ENCODE measurements at places on chromosomes 2 and 18.

DNA sequence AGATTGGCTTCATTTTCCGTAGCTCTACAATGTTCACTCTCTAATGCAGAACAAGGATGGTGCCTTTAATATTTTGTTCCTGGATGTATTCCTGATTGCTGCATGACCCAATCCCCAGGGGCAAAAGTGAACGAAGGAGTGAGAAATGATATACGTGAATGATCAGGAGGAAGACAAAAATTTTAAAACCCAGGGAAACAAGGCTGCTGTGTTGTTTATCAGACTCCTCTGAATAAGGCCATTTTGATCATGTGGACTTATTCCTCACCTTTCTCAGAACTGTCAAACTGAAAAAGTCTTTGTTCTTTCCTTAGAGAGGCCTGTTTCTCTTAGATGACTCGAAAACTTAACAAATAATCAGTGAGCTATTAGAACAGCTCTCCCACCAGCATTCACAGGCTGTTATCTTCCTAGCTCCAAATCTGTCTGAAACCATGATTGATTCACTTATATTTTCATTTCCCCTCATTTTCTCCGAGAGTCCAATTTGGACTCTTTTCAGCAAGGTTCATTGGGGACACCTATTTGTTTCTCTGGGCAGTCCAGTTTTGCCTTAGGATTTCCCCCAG is 29.5 kb upstream of the COX7A2L start:
- no peak for DNase-seq

- peak; percentile 32 for DNase-seq
Measured at GRCh38 chr2:166090346-166090745, 37.5 kb downstream of the SCN1A start.

GRCh38 chr2:115976916-115977315 is 1534.5 kb downstream of the DPP10 start:
- no peak for DNase-seq

GRCh38 chr2:27408601-27409320 is 630 bp downstream of the PPM1G start:
- no peak for DNase-seq

DNA sequence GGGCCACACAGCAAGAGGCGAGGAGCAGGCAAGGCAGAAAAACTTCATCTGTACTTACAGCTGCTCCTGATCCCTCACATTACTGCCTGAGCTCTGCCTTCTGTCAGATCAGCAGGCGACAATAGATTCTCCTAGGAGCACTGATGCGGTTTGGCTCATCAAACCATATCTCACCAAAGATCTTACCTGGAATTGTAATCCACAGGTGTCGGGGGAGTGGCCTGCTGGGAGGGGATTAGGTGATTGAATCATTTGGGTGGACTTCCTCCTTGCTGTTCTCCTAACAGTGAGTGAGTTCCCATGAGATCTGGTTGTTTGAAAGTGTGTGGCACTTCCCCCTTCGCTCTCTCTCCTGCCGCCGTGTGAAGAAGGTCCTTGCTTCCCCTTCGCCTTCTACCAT is 647.3 kb downstream of the SOCS6 start:
- no peak for DNase-seq

- DNase-seq: no peak
Measured at GRCh38 chr18:2787225-2787624, 59.6 kb upstream of the EMILIN2 start.

DNA sequence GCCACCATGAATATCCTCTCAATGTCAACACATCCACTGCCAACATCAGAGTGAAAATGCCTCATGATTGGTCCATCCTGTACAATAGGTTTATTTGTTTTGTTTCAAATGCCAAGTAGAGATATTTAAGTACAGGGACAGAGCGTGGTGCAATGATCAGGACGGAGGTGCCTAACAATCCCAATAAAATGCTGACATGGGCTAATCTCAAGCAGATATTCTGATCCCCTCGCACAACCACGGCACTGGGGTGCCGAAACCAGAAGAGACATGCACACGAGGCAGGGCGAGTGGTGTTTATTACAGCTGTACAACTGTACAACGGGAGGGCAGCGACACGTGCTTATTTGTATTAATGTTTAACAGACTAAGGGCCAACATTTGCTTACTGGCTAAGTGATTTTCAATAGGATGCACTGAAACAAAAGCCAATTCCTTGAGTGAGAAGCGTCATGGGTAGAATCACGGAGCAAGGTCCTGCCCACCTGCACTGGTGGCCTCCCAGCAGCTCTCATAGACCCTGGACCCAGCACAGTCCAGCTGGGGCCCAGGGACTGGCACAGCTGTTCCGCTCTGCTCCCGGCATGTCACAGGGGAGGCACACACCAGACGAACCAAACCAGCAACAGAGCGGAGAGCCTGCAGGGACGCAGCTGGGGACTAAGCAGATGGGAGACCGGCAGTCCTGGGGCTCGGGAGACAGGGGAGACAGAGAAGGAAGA is 101.4 kb downstream of the HDAC4 start:
- DNase-seq: no peak

- DNase-seq: no peak
Measured at GRCh38 chr18:49321797-49322461, 138.5 kb downstream of the DYM start.

GRCh38 chr2:239777219-239777618 is 247.9 kb downstream of the NDUFA10 start:
- no peak for DNase-seq

- DNase-seq: no peak
Measured at GRCh38 chr2:168096158-168096557, 151.2 kb downstream of the STK39 start.

GRCh38 chr2:78718024-78718423 is 307.5 kb upstream of the REG3G start:
- no peak for DNase-seq

- DNase-seq: no peak
Measured at GRCh38 chr2:124834331-124834730, 809.2 kb downstream of the CNTNAP5 start.

GRCh38 chr2:19933351-19933981 is 31.7 kb upstream of the TTC32 start:
- DNase-seq: peak; percentile 66

GRCh38 chr18:32321826-32322225 is 132.0 kb downstream of the MEP1B start:
- DNase-seq: no peak

DNA sequence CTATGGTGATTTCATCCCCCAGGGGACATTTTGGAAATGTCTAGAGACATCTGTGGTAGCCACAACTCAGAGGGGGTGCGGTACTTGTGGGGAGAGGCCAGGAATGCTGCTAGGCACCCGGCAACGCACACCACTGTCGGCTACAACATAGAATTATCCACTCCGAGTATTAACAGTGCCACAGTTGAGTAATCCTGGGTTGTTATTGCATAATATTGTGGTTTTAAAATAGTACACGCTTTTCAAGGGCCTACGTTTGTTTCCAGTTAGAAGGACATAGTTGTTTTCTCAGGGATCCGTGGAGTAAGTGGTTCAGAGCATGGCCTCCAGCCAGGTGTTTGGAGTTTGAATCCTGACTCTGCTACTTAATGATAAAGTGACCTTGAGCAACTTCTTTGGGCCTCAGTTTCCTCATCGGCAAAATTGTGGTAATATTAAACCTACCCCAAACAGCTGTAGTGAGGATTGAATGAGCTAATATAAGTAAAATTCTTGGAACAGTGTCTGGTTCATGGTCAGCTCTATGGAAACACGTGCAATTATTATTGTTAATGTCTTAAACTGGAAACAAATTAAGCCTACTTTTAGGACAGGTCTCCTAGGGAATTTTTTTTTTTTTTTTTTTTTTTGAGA is 24.5 kb downstream of the CYP27A1 start:
- DNase-seq: peak; percentile 99

DNA sequence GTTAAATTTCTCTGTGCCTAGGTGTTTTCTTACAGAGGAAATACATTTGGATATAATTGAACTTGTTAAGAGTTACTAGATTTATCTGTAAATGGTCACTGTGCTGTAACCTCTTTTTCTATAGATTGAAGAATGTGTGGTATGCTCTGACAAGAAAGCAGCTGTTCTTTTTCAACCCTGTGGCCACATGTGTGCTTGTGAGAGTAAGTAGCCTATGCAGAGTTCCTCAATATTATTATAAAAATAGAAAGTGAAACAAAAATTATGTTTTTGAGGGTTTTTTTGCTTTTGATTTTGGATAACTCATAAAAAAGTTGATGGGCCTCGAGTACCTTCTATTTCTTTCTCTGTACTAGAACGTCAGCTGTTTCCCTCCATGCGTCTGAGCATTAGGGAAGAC is 112.4 kb downstream of the MIB1 start:
- peak; percentile 23 for DNase-seq

DNA sequence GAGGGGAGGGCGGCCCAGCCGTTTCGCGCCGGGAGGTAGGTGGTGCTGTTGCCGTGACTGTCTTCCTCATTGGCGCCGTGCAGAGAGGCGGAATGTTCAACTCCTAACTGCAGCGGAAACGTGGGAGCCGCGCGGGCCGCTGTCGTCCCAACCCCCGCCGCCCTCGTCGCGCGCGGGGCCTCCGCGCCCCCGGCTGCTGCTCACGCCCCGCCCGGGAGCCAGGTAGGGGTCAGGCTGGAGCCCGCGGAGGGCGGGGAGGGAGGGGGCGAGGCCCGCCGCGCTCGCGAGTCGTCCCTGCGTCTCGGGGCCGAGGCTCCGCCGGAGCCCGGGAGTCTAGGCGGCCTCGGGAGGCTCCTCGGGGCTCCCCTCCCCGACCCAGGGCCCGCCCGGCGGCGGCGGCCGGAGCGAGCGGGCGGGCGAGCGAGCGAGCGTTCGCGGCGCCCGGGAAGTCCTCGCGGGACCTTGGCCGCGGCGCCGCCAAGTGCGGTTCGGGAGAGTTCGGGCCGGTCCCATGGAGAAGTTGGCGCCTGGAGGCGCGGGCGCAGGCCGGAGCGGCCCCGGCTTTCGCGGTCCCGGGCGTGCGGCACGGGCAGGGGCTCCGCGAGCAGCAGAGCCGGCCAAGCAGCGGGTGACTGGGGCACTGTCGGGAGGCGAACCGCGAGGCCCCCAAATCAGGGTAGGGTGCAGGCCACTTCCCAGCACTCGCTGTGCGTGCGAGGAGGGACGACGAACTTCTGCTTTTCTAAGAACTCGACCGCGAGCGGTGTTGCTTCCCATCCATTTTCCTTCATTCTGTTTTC is at the start of gene MAP3K20:
Gene MAP3K20, plus strand, starts transcription at position 66 of the 800 bp plus-strand sequence. CDS start 15,186 bp downstream, outside the sequence.
- no peak for DNase-seq

- DNase-seq: peak; percentile 34
Measured at GRCh38 chr2:68193144-68193543, 35.5 kb downstream of the PNO1 start.

- no peak for DNase-seq
Measured at GRCh38 chr18:71045331-71046065, 756.7 kb downstream of the SOCS6 start.

- DNase-seq: peak; percentile 59
Measured at GRCh38 chr2:190110131-190110530, 47.6 kb upstream of the MSTN start.

- DNase-seq: no peak
Measured at GRCh38 chr2:160105366-160105765, 43.0 kb upstream of the PLA2R1 start.

GRCh38 chr2:196954001-196954400 is 27.5 kb upstream of the PGAP1 start:
- no peak for DNase-seq

GRCh38 chr2:88100489-88100858 is 27.4 kb downstream of the FABP1 start:
- DNase-seq: no peak

DNA sequence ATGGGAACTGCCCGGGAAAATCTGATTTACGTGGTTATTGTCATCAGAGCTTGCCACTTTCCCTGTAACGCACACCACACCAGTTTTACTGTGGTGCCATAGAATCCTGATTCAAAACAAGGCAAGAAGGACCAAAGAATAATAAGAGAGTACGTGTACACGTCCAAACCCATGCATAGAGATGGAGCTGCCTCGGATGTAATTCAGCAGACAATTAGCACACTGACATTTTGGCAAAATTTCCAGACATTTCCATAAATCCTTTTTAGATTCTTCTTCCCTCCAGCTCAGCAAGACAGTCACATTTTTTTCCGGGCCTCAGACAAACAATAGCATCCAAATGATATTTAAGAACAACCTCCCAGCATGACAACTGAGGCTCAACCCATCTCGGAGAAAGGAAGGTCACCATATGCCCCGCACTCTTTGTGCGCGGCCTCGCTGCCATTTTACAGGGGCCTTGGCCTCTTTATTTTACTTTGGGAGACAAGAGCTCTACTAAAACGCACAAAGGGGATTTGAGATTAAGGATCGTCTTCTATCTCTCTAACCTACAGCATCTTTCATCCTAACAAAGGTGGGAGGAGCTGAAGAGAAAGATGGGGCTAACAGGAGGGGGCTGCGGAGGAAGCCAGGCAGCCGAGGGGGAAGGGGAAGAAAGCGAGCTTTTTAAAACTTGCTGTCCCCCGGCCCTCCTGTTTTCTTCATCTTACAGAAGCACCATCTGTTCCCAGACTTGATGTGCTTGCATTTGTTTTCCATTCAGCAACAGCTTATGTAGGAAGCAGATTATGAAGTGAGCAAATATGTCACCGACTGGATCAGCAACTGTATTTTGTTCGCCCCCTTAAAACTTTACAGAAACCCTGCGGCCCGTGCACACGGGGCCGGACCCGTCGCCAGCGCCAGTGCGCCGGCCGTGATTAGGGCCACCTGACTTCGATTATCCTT is 61.0 kb downstream of the CDCA7 start:
- DNase-seq: no peak

DNA sequence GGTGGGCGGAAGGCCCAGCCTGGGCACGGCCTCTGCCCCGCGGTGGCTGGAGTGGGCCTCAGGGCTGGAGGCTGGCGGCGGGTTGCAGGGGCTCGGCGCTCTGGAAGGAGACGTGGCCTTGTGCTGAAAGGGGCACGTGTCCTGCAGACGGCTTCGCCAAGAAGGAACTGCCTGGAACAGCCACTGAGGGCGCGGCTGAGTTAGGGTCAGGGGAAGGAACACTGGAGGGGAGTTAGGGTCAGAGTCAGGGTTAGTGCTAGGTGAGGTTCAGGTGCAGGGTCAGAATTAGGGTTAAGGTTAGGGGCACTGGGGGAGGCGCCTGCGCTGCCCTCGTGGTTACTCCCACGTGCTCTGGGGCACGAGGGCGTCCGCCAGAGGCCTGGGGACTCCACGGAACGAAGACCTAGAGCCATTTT is 933 bp upstream of the ADNP2 start:
- no peak for DNase-seq

GRCh38 chr2:9140645-9141044 is 66.0 kb upstream of the ASAP2 start:
- DNase-seq: no peak

- no peak for DNase-seq
Measured at GRCh38 chr2:171124541-171124940, 36.2 kb downstream of the TLK1 start.

GRCh38 chr2:180161415-180161814 is 154.3 kb upstream of the CWC22 start:
- no peak for DNase-seq

GRCh38 chr18:46477425-46478011 is 179.5 kb downstream of the LOXHD1 start:
- no peak for DNase-seq

GRCh38 chr2:217248312-217248935 is 388.6 kb upstream of the TNP1 start:
- no peak for DNase-seq
